H1 (cell line): ENCODE measurements at places on chromosomes 7 and 10. TPM values are rescaled to one million over a fixed set of nuclear protein-coding genes. Genes with fewer than 3 reads are reported as not detected.
A peak's percentile ranks its signal among the peaks of the same experiment; 100 is the strongest.

Gene PLAC9
- 12.4 and 16.7 TPM in 2 replicates for total RNA-seq

Gene MRC1
- 0.06 and 0.11 TPM in 2 replicates for total RNA-seq

- no peaks in the 10 kb centered on the region for H3K4me1 ChIP-seq
- no peaks in the 10 kb centered on the region for H3K36me3 ChIP-seq
- H3K27ac ChIP-seq, result no peak overlapping the region
- DNase-seq, result no peak
Observed at GRCh38 chr10:58712141-58712540, 199.5 kb downstream of the BICC1 start.

GRCh38 chr10:35574924-35575352 lies 30.2 kb upstream of the GJD4 start:
- DNase-seq, result peak; percentile 61
- no peak overlapping the region for H3K27ac ChIP-seq
- no peak overlapping the region for H3K4me3 ChIP-seq
- H3K4me1 ChIP-seq, result peaks cover 3% of the 10 kb centered on the region
- H3K36me3 ChIP-seq, result no peaks in the 10 kb centered on the region

DNA sequence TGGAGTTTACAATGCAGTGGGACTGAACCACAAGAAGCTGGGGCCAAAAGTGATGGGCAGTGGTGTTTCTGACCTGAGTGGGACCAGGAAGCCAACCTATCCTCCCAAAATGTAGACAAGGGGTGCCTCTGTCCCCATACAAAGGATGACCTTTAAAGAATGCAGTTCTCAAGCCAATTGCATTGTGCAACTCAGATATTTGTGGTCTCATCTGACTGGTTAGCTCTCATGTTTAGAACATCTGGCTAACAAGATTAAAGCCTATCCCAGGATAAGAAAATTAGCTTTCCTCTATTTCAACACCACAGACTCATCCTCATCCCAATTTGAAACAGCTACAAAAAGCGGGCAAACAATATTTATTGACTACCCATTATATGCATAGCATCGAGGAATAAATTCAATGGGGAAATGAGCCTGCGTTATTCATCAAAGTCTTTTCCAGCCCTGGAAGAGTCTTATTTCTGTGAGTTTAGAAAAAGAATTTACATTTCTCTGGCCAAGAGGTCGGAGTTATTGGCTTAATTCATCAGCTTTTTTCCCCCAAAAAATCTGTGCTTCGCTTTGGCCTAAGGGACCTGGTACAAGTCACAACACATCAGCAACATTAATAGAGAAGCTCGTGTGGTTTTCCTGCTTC lies 26.7 kb downstream of the ELMO1 start:
- no peaks in the 10 kb centered on the region for H3K27me3 ChIP-seq
- H3K4me3 ChIP-seq, result no peak overlapping the region
- no peaks in the 10 kb centered on the region for H3K36me3 ChIP-seq
- no peak overlapping the region for H3K27ac ChIP-seq
- no peaks in the 10 kb centered on the region for H3K4me1 ChIP-seq
- no peak for DNase-seq

DNA sequence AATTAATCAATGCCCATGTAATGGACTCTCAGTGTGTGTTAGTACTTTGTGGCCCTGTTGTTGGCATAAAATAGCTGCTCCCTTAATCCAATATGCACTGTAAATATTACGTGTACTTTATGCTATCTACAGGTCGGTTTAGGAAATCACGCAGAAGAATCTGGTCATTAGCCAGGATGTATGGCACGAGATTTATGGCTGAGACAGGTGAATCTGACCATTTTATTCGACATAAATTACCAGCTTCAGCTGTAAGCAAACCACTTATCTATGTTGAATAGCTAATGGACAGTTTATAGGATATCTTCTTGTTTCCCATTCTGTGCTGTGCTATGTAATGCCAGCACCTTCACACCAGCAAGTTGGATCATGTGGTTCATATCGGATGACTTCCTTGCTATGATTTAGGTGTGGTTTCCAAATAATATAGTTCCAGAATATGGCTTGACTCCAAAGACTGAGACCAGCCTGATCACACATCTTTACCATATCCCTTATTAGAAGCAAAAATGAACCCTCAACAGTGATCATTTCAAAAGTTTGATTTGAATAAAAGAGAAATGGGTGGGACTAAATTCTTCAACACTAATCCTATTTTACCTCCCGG lies 301.4 kb downstream of the AHR start:
- no peak overlapping the region for H3K4me3 ChIP-seq
- no peaks in the 10 kb centered on the region for H3K4me1 ChIP-seq
- no peaks in the 10 kb centered on the region; the same call in 1 of the 2 replicates for H3K36me3 ChIP-seq
- H3K27ac ChIP-seq, result no peak overlapping the region
- H3K27me3 ChIP-seq, result no peaks in the 10 kb centered on the region
